NCI-H1092 treated with DMSO at 0.1 percent for 48 hours (cell line): ENCODE measurements at places on chromosomes 2 and 18.

GRCh38 chr2:42905341-42906110 is 113.1 kb upstream of the HAAO start:
- DNase-seq = peak; percentile 77

DNA sequence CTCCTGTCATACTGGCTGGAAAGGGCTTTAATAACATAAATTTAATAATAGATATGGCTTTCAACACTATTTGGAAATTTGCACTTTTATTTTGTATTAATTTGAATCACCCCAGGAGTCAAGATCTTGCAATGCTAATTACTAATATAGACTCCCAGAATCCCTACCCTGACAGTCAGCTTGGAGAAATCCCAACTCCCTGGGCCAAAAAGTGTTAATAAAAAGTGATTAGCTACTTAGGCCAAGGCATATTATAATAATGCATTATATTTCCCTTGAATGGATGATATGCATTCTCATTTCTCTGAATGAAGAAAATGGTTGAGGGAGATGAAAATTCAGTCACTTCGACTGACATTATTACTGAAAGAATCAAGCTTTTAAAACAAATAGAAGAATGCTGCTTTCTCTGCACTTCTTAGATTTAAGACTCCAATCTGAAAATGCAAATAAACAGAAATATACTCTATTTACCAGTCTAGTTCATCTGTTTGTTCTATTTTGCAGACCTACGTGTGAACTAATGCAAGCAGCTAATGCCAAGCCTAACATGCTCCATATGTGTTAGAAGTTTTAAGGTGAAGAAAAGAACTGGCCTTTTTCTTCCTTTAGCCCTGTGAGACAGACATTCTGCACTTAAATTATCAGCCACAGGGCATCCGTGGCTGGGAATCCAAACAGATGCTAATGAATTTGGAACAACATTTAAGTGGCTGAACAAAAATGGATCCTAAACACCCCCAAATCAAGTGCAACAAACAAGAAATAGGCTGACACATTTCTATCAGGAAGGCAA is 33.9 kb upstream of the INSIG2 start:
- no peak for DNase-seq

- no peak for DNase-seq
These were observed 1291.6 kb upstream of the ZEB2 start for GRCh38 chr2:145811276-145812164.

DNA sequence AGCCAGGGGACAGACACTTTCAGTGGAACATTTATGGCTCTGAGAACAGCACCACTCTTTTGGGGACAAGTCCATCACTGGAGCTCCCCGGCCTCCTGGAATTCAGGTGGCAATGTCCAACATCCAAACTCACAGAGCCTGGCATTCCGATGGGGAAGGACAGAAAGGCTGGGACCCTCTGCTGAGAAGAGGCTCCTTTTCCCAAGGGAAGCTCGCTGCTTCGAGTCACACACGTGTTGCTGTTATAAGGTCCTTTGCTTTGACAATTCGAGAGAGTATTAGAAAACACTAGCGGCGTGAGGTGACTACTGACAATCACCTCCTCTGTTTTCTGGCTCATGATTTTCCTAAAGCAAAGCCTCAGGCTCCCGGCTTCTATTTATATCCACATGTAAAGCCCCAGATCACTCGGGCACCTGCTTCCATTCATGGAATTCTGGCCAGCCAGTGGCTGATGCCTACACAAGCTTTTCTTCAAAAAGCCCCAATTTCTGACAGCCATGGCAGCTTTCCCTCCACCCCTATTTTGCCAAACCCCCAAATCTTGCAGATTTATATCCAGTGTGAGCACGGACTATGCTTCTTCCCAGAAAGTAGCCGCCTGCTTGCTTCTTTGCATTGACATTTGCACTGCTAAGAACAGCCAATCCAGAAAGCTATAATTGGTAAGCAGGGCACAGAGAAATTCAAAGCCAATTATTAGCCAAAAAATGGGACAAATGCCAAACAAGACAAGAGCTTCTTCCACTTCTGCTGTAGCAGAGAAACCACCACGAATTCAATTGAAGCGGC is 67.3 kb downstream of the NDUFA10 start:
- DNase-seq = no peak

GRCh38 chr2:109663721-109664120 is 49.6 kb downstream of the SOWAHC start:
- peak; percentile 54 for DNase-seq

DNA sequence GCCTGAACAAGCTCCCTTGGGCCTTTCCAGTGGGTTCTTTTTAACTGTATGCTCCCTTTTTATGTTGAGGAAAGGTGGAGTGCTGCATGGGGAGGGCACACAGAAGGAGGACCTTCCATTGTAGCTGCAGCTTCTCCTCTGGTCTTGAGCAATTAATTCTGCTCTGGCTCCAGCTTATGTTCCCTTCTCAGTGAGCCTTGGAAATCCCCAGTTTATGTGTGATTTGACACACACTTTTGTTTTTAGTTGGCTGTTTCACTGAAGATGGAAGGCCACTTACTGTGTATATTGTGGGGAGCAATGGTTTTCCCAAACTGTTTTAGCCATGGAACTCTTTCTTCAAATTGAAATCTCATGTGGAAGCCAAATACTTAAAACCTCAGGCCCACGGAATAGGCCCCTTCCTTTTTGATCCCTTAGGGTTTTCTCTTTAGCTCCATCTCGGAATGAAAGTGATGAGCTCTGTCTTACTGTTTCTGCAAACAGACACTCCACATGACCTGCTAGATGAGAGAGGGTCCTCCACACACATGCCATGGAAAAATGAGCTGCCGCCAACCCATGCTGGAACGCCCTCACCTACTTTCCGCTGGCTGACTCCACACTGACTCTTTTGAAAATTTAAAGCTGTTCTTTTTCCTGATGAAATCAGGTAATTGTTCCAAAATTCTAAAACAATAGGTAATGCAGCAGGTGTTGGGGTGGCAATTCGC is 280.9 kb upstream of the SIX2 start:
- no peak for DNase-seq

- DNase-seq = no peak
These were observed 224.1 kb upstream of the DPP10 start for GRCh38 chr2:114218383-114218782.

DNA sequence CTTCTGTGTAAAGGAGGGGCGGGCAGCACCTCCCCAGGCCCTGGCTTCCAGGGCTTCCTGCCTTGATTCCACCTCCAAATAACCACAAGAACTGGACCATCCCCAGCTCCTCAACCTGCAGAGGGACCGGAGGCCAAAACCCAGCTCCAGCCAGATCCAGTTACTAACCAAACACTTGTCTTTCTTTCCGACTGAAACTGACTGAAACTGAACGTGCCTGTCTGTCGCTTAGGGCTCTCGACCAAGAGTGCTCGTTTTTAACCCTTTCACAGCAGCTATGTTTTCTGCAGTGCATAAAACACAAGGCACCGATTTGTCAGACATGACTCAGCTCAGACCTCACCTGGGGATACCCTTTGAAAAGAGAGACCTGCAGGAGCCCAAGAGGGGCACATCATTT is 249.9 kb upstream of the SIX2 start:
- DNase-seq = peak; percentile 95
